ENCODE measurements at places on chromosomes 6 and 20.

- peak; percentile 67 for DNase-seq
Observed at GRCh38 chr6:63685446-63686379, 50.1 kb downstream of the PHF3 start.

- DNase-seq: no peak
Observed at GRCh38 chr6:135572051-135572450, 74.5 kb upstream of the AHI1 start.

GRCh38 chr6:95768539-95768938, 191.2 kb downstream of the MANEA start:
- DNase-seq: no peak

GRCh38 chr6:34236443-34237315, at the start of gene HMGA1:
HMGA1 (plus strand) TSS chr6:34236873; CDS start chr6:34240781, 3,908 bp downstream.
- DNase-seq: peak; percentile 97

- no peak for DNase-seq
Observed at GRCh38 chr6:111531185-111531584, 48.2 kb upstream of the REV3L start.

DNA sequence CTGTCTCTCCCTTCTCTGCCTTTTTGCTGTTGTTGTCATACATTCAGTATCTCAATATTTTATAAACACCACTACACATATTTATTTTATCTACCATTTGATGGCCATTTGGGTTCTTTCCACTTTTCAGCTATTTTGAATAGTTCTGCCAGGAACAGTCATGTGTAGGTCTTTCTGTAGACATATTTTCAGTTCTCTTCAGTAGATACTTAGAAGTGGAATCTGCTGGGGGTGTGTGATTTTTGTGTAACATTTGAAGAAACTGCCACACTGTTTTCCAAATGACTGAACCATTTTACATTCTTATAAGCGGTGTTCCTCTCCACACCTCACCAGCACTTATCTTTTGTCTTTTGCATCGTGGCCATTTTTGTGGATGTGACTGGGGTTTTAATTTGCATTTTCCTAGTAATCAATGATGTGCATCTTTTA, 197.7 kb downstream of the ARID1B start:
- DNase-seq: peak; percentile 56

- no peak for DNase-seq
Observed at GRCh38 chr6:110938171-110938570, 20.3 kb upstream of the GTF3C6 start.

DNA sequence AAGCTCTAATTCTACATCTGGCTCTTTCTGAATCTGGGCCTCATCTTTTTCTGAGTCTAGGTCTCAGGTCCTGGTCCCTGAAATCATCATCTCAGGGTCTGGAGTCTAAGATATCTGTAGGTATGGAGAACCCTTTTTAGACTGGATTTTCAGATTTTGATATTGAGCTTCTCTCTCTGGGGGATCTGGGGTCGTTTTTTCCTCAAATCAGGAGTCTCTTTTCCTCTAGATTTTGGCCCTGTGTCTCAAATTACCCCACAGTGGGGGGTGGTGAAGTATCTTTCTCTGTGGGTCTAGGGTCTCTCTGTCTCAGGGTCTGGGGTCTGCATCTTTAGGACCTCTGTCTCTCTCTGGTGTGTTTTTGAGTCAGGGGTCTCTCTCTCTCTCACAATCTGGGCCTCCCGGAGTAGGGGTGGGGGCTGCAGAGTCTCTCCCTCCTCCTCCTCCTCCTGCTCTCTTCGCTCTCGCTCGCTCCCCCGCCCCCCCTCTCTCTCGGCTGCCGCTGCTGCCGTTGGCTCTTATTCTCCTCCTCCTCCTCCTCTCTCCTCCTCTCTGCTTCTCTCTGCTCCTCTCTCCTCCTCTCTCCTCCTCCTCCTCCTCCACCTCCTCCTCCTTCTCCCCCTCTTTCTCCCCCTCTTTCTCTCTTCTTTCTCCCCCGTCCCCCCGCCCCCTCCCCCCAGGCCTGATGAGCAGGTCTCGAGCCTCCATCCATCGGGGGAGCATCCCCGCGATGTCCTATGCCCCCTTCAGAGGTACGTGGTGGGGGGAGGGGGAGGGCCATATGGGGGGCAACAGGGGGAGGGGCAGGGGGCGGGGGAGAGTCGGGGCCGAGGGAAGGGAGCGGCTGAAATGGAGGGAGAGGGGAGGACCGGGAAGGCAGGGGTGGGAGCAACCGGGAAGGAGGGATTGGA, at the start of gene SYNGAP1:
Gene SYNGAP1, plus strand, starts transcription at position 486 of the 911 bp plus-strand sequence. Its CDS starts 200 bp downstream, at position 686.
- peak; percentile 27 for DNase-seq

GRCh38 chr6:106146852-106147351, 60.8 kb downstream of the PRDM1 start:
- DNase-seq: no peak

GRCh38 chr6:24497254-24497970, 2.6 kb downstream of the ALDH5A1 start:
- peak; percentile 64 for DNase-seq

- no peak for DNase-seq
Observed at GRCh38 chr20:971346-971745, 30.8 kb downstream of the RSPO4 start.

DNA sequence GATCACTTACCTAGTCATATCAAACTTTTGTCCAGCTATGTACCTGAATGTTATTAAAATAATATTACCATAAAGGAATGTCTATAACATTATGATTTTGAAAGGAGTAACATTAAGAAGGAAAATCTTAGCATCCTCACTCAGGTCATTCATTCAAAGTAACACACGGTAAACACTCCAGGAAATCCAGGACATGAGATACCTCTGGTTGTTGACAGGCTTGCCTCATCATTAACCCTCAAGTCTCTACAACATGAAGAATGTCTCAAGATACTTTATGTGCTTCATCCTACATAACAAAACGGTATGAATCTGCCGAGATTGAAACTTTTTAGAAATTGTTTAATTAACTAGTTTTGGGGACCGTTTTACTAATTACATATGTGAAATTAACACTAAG, 690 bp upstream of the FILIP1 start:
- no peak for DNase-seq

GRCh38 chr6:146962329-146962728, 241.9 kb upstream of the STXBP5 start:
- no peak for DNase-seq

DNA sequence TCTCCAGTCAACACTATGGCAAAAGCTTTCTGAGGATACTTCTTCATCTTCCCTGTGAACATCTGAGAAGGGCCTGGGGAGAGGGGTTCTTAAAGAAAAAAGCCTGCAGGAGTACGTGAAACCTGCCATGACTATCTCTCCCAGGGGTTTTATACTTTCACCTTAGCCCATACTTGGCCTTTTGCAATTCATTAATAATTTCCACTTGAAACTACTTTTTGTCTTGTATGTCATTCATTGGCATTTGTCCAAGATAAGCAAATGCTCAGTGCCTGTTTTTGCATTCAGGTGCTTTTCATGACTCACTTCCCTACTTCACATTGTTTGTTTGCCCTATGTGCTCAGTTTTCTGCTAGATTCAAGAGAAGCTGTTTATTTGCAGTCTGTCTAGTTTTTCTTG, 580.3 kb upstream of the GJE1 start:
- peak; percentile 5 for DNase-seq

- DNase-seq: peak; percentile 59
Observed at GRCh38 chr20:33791959-33792597, 19.1 kb upstream of the CHMP4B start.
